ENCODE measurements at places on chromosomes 5 and 9.

DNA sequence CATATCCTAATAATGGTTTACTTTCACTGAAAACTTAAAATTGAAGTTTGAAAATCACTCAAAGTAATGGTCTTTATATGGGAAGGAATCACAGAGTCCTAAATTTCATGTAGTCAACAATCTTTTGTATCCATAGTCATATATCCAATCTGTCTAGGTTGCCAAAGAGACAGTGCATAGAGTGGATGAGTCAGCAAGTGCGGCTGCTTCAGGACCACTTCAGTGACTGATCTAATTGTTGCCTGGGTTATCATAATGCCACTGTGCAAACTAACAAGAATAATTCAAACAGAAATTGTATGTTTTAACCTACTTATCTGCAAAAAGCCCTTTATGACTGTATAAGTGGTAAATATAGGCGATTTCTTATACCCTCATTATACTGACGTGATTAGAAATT, 211.3 kb upstream of the PRR16 start:
- DNase-seq = no peak

DNA sequence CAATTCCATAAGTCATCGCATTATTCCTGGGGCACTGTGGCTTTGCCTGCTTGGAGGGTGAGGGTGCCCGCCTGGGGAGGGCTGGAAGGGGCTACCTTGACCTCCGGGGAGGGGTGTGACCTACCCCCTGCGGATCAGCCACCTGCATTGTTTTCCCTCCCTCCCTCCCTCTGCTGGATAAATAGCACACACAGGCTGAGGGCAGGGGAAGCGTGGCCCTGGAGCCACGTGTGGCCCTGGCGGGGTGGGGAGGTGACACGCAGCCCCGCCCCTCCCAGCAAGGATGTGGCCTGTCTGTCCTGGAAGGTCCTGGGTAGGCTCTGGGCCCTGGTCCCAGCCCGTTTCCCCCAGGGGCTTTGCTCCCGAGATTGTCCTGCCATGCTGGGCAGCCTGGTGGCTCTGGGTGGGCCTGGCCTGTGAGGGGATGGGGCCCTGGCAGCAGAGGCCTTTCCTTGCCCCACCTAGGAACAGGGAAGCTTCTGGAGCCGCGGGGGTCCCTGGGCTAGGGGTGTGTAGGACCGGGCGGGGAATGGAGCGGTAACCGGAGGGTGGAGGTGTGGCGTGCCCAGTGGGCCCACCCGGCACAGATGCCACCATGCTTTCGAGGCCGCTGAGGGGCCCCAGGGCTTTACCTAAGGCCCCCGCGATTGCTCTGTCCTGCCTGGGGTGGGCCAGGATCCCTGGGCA, 33.4 kb downstream of the RXRA start:
- no peak for DNase-seq

DNA sequence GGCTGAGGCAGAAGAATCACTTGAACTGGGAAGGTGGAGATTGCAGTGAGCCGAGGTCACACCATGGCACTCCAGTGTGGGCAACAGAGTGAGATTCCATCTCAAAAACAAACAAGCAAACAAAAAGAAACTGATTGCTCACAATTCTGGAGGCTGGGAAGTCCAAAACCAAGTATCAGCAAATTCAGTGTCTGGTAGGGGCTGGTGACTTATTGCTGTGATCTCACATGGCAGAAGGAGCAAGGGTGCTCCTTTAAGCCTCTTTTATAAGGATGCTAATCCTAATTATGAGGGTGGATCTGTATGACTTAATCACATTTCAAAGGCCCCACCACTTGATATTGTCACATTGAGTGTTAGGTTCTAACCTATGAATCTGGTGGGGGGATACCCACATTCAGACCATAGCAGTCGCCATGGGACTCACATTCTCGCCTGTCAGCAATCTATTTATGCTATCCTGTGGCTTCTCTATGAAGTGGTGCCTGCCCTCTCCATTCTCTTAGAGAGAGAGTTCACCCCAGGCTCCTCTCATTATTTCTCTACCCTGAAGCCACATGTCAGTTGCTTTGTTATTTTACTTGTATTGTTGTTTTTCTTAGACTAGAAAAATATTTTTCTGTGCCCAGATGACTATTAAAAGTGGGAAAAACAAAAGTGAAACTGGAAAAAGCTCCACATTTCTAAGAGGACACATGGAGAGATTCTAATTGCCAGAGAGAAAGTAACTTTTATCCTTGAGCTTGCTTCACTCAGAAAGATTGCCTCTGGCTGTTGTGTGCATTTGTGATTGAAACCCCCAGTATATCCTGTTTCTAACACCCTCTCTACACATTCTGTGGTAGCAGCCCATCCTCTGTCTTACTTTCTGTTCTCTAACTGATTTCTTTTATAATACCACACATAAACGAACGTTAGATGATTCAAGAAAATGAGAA, 18.8 kb upstream of the PRLR start:
- no peak for DNase-seq

DNA sequence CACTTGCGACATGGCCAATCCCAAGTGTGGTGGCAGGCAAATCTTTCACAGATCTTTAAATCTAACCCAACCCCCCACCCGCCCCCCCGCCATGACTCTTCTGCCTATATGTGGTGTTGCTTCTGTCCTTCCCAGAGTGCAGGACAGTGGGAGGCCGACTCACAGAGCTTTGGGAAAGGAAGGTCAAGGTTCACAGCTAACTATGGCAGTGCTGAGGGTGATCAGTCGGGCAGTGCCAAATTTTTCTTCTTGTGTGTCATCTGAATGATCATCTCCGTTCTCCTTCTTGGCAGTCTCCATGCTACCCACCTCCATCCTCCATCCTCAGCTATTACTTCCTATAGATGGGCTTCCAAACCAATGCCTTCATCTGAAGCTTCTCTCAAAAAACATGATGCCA, 129.0 kb upstream of the NFIB start:
- DNase-seq = no peak

GRCh38 chr5:150256410-150257064, 33.0 kb downstream of the CAMK2A start:
- DNase-seq = no peak

DNA sequence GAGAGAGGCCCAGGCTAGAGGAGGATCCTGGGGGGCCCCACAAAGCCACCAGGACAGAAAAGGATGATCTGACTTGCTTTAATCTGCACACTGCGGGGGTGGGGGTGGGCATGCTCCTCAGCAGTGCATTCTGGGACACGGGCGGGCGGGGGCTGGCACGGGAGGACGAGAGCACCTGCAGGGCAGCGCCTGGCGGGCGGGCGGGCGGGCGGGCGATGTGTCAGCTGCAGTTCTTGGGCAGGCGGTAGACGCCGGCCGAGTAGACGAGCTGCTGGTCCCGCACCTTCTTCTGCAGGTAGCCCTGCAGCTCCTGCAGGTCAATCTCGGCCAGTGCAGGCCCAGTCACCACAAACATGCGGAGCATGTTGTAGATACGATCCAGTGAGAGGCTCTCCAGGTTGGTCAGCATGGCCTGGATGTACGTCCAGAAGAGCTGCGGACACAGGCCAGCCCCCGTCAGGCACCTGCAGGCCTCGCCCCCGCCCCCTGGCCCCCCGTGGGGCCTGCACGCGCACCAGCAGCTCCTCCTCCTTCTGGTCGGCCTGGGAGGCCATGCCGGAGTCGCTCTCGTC, 3.0 kb upstream of the TMEM210 start:
- DNase-seq = peak; percentile 47

GRCh38 chr9:129027685-129028191, 393 bp downstream of the SH3GLB2 start:
- DNase-seq = no peak

GRCh38 chr5:7679663-7680062, 171.3 kb downstream of the CFAP90 start:
- DNase-seq = no peak

DNA sequence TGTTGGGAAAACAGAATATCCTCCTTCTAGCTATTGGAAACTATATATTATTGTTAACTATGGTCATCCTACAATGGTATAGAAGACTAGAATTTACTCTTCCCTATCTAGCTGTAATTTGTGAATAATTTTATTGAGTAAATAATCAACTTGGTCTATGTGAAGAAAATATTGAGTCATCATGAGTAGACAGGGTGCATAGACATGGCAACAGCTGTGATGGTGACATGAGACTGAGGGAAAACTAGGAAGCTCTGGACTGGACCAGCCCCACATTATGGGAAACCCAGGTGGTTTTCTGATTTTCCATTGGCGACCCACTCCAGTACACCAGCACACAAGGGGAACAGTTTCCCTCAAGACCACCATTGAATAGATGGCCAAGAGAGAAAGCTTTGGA, 95.0 kb downstream of the APBA1 start:
- DNase-seq = no peak

- DNase-seq = no peak
Measured at GRCh38 chr5:172129256-172129910, 58.6 kb downstream of the STK10 start.

DNA sequence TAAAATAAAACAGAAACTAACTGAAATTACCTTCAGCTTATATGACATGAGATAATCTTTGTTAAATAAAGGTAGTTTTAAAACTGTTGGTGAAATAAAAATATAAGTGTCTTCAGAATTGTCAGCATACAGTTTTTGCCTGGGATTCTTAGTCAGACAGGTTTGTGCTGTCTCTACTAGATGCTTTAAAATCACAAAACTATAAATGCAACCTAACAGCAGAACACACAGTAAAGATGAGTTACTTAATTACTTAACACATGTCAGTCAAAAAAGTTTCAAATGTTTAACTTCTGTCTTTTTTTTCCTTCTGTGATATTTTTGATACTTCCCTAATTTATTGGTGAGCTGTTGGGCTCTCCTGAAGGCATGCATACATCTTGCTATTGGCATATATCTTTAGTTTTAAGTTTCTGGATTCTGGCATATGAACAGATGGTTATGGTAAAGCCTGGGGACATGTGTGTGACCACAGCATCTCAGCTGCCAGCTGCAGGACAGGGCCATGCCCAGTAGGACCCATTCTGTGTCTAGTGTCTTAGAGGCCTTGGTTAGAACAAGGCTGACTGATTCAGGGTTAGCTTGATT, 231.1 kb upstream of the NUDT12 start:
- no peak for DNase-seq

DNA sequence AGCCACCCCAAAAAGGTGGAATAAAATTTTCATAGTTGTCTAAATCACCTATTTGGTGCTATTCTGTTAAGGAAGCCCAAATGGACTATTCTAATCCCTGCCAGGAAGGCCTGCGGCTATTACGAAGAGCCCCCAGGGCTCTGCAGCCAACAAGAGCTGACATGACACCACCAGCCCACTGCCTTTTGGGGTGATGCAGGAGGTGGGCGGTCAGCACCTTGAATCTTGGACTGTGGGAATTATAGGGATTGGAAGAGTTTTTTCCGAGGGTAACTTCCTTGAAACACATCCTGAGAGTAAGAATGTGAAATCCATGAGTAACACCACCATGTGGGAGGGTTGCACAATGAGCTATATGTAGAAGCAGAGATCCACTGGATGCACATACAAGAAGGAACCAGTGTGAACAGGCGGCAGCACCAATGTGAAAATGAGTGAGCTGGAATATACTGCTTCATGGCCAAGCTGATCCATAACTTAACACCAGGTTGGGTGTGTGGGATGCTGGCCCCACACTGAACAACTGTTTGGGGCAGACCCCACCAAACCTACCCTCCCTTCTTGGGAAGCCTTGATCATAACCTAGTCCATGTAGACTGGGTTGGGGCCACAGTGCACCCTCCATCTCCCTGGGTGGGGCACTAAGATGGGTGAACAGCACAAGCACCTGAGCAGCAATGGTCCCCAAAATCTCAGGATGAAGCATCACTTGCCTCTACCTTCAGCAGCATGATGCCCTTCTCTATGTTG, 239.0 kb downstream of the FSTL4 start:
- DNase-seq = no peak

- DNase-seq = no peak
Measured at GRCh38 chr9:114004221-114004716, 73.8 kb downstream of the AMBP start.

- DNase-seq = no peak
Measured at GRCh38 chr5:136768457-136768856, 403.1 kb upstream of the TRPC7 start.

GRCh38 chr9:71929791-71930440, 18.5 kb downstream of the C9orf85 start:
- DNase-seq = no peak

- DNase-seq = no peak
Measured at GRCh38 chr5:58477760-58478376, 13.4 kb upstream of the GAPT start.

GRCh38 chr9:13163287-13163686, 116.2 kb downstream of the MPDZ start:
- DNase-seq = no peak

- DNase-seq = peak; percentile 18
Measured at GRCh38 chr9:121783521-121784507, 132.4 kb downstream of the DAB2IP start.

Measured in activated T-cell treated with anti-CD3 and anti-CD28 coated beads, Interleukin-2, amount 50 U/mL, for 48 hours (primary cell).